WERI-Rb-1 (cell line): ENCODE measurements at places on chromosomes 7 and 10.

GRCh38 chr7:27779873-27780272 is 39.9 kb downstream of the TAX1BP1 start:
- DNase-seq = no peak

DNA sequence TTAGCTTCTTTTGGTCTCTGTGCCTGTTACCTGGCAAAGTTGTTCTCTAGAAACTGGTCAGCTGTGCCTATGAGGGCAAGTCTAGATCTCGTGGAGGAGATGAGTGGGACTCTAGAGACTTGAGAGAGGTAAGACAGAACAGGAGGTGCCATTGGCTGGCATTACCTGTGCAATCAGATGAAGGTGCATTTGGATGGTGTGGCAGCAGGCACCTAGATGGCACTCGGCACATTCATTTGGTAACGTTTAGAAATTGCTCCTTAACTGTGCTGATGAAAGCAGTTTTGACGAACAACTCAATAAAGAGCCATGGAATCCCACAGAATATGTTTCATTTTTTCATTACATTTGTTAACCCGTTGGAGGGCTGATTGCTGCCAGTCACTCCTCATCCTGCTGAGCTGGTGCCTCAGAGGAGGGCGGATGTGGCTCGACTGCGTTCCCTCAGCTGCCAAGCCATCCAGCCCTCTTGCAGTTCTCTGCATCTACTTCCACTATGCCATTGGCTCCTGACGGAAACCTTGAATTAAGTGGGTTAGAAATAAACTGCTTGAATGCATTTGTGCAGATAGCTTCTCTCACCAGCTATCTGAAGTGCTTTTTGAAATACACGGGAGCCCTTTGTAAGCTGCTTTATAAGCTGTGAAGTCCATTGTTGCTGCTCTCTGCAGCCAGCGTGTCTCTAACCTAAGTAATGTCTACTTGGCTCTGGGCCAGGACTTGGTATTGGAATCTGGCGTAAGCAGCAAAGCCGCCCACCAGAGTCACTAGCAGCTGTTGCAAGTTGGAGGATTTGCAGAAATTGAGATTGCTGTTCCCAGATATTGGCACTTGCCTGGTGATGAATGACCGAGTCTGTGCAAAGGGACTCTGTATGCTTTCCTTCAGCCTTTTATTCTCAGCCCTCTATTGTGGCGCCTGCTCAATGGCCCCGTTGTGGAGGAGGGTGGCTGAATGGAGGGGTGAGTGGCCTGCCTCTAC is 87.4 kb downstream of the LRRC4 start:
- peak; percentile 92 for DNase-seq

DNA sequence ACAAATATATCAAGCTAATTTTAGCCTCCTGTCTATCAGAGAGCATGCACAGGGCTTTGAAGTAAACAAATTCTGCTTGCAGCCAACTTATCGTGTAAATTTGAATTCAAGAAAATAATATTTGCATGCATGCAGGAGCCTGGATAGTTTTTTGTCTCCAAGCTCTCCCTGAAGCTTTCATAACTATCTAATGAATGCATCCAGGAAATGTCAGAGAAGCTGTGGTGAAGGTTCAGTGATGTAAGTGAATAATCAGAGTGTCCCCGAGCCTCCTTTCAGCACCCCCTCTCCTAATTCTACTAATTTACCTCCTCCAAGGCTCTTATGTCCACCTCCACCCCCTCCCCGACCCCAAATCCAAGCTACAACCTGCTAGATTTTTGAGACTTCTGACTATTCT is 172.0 kb upstream of the ZNF32 start:
- no peak for DNase-seq

DNA sequence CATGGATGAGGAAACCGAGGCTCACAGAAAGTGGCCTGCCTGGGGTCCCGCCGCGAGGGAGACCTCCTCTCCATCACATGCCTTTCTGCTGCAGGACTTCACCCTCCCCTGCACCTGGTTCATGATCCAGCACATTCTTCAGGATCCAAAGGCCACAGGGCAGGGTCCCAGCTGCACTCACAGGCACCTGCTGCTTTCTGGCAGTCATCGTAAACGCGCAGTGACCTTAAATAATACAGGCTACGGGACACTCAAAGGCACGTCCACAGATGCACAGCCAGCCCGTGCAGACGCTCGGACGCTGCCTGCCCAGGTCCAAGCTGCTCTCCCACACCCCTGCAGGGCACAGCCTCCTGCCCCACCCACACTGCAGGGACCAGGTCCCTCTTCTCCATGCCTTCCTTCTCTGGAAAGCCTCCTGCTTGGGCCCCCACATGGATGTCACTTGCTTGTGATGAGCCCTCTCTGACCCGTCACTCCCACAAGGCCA is 49.9 kb downstream of the CALML3 start:
- no peak for DNase-seq

- DNase-seq = no peak
Observed at GRCh38 chr7:93944673-93945072, 23.1 kb downstream of the GNG11 start.

DNA sequence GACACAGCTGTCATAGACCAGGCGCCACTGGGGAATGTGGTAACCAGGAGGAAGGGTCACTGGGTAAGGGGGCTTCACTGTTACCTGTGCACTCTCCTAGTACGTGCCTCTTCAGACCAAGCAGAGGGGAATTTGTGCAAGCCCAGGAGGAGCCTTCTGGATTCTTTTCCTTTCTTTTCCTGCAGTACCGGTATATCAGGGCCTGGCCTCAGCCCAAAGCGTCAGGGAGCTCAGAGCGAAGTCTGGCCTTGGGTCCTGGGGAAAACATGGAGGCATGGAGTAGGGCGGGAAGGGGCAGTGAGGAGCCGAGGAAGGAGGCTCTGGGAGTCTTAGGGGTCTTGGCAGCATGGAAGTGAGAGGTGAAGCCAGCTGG is 133.6 kb upstream of the GDF10 start:
- no peak for DNase-seq

GRCh38 chr10:30488316-30488715 is 54.3 kb downstream of the MAP3K8 start:
- DNase-seq = no peak

DNA sequence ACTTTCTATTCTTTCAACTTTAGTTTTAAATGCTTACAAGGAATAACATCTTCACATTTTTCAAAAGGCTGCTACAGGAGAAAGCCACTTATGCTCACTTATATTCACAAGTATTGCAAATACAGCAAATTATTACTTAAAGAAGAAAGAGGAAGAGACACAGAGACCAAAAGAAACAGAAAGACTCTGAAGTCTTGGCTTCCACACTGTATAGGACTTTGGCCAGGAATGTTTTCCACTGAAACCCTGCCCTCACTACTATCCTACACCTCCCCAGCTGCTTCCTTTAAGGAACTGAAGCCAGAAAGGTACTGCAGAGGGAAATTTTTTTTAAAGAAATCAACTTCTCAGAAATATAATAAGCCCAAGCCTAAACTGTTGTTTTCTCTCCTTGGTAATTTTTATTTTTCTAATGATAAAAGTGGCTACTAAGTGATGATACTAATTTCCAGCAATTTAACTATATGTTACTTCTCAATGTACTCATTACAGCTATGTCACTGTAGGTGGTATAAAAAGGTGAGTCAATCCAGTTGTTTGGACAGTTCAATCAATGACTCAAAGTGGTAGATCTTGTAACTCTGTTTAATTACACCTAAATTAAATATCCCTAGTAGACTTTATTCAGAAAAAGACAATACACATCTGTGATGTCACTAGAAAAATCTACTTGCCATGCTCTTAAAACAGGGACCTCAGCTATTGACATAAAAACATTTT is 231.6 kb downstream of the GRM8 start:
- DNase-seq = no peak

- no peak for DNase-seq
Observed at GRCh38 chr10:86636311-86636710, 18.0 kb upstream of the OPN4 start.

DNA sequence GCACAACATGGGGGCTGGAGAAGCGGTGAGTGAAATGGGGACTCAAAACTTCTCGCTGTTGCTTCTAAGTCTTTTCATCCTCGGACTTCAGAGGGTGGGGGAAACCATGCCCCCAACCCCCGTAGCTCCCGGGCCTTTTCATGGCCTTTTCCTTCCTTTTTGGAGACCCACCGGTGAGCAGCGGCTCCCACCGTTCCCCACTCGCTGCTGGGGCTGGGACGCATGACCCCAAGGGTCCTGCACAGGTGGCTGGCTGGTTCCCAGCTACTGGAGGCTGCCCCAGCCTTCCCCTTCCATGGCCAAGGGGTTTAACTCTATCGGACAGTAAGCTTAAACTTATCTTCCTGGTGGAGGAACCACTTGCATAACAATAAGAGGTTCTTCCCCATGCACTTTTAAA is 194.3 kb upstream of the FERD3L start:
- DNase-seq = no peak

- no peak for DNase-seq
Observed at GRCh38 chr10:78981257-78981969, 87.4 kb upstream of the ZMIZ1 start.

GRCh38 chr7:138889582-138890498 is 91.3 kb downstream of the KIAA1549 start:
- no peak for DNase-seq

DNA sequence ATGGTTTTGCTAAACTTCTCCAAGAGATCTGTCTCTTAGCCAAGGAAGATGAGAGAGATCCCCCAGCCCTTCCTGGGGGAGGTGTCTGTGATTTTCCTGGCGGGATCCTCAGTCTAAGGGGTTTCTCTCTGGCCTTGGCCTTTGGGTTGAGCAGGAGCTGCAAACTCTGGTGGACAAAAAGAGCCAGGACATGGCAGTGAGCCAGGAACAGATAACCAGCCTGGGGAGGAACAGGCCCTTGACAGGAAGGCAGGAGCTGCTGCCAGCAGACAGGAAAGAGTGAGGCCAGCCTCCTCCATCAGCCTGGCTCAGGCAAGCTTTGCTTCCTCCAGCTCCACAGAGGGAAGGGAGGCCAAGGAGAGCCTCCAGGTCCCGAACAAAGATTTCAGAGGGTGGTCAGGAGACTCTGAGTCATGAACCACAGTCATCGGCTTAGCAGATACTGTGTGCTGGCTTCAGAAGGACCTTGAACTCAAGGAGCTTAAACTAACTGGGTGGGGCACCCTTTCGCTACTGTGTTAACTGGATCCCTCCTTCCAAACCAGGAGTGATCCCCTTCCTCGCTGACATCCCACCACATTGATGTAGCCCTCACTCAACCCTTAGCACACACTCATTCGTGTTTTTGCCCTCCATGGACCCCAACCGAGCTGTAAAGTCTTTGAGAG is 34.7 kb downstream of the DDIT4 start:
- no peak for DNase-seq

DNA sequence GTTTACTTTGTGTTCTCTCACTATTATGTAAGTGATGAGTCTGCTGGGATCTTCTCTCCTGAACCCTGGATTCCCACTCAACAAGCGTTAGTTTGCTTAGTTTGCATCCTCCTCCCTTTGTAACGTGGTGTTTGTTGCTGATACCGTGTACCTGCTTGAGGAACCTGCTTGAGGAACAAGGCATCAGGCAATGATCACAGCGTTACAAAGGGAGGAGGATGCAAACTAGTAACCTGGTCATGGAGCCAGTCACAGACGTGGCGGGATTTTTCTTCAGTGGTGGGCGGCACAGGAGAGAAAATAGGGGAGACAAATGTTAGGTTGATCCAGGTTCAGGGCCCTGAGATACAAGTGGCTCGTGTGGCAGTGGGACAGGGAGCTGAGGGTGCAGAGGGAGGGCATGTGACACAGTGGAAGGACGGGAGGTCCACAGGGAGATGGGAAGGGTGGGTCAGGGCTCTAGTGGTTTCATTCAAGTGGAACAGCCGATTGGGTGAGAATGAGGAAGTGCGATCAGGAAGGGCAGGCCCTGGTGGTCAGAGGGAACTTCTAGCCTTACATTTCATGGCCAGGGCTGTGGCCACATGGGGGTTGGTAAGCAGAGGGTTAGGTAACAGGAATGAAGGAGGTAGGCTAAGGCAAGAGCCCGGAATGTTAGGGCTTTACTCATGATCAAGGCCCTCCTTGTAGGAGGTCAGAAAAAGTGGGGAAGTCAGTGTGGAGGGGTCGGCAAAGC is 38.0 kb downstream of the SNX10 start:
- no peak for DNase-seq

DNA sequence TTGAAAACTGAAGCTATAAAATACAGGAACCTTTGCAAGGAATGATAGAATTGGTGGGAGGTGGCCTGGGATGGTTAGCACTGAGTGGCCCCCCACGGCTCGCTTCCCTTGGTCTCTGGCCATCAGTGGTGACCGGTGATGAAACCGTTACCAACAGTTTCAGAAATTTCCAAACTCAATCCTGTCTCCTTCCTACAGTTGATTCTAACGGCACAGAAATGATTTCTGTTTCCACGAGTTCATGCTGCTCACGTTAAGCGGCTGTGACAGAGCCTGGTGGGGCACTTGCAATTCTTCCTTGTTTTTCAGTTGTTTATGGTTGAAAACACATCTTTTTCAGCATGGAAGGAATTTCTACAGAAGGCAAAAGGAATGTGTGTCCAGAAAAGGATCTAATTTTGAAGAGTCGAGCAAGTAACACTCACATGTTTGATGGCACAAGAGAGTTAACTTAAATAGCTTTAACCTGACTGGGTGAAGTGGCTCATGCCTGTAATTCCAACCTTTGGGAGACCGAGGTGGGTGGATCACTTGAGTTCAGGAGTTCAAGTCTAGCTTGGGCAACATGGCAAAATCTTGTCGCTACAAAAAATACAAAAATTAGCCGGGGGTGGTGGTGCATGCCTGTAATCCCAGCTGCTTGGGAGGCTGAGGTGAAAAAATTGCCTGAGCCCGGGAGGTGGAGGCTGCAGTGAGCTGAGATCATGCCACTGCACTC is 100.1 kb downstream of the DNAJB6 start:
- no peak for DNase-seq

DNA sequence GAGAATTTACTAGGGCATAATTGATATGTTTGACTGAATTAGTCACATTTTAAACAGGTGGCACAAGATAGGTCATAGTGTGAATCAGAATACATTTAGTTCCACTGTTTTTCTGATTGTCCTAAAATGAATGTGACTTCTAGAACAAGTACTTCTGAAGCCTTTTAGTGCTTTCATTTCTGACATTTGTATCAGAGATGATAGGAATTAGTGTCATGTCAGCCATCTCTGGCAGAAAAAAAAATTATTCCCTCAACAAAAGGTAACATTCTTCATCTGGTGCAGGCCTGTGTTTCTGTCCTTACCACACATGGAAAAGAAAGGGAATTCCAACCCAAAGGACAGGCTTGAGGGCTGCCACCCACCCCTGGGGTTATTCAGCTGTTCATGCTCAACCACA is 21.3 kb downstream of the GRM8 start:
- DNase-seq = no peak

DNA sequence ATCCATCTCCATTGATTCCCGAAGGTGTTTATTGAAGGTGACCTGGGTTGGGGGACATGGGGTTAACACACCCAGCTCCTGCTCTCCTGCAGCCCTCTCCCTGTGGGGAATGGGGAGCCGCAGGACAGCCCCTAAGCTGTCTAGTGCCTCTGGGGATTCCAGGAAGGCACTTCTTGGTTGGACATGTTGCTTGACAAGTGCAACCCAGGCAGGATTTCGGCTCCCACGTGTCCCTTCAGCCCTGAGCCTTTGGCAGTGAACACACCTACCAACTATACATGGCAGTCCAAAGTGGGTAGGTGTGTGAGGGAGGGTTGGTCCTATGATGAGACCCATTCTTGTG is 43.9 kb downstream of the DOCK1 start:
- no peak for DNase-seq

- no peak for DNase-seq
Observed at GRCh38 chr7:141558544-141559183, 7.5 kb downstream of the AGK start.

GRCh38 chr7:70944516-70944915 is 187.4 kb upstream of the GALNT17 start:
- no peak for DNase-seq

- no peak for DNase-seq
Observed at GRCh38 chr7:28812616-28813015, 145.5 kb downstream of the TRIL start.
